ENCODE measurements at places on chromosomes 6 and 20.
A peak's percentile ranks its signal among the peaks of the same experiment; 100 is the strongest.

DNA sequence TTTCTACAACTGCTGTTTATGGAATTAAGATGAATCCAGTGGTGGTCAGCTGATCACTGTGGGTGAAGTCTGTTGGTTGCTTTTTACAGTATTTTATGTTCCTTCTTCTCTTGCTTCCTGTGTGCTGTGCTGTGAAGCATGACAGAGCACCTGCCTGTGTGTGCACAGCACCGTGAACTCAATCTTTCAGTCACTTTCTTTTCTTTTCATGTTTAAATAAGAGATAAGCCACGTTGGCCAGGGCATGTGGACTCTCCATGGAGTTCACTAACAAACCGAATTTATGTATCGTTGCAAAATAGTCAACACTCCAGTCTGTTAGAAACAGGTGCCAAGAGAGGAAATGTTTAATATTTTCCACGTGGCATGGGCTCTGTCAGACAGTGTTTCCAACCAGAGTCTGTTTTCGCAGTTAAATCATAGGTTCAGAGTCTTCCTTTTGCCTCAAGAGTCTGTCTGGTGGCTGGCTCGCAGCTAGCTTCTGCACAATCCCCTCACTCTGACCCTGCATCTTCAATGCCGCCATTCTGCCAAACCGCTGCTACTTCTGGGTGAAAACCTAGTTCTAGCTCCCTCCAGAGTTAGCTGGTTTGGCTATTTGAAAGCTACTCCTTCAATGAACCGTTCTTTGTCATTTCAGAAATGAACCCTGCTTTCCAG lies 73.2 kb downstream of the QRSL1 start:
- DNase-seq: peak; percentile 78

DNA sequence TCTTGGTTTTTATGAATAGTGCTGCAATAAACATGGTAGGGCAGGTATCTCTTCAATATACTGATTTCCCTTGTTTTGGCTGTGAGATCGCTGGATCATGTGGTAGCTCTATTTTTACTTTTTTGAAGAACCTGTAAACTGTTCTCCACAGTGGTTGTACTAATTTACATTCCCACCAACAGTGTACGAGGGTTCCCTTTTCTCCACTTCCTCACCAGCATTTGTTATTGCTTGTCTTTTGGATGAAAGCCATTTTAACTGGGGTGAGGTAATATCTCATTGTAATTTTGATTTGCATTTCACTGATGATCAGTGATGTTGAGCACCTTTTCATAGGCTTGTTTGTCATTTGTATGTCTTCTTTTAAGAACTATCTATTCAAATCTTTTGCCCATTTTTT lies 8.0 kb upstream of the ARG1 start:
- DNase-seq: no peak

GRCh38 chr6:43978473-43979346 lies 148.5 kb downstream of the MRPL14 start:
- no peak for DNase-seq

GRCh38 chr6:90368601-90369000 lies 72.0 kb upstream of the BACH2 start:
- DNase-seq: no peak

- DNase-seq: no peak
Measured at GRCh38 chr20:33840759-33841435, 29.7 kb downstream of the CHMP4B start.

DNA sequence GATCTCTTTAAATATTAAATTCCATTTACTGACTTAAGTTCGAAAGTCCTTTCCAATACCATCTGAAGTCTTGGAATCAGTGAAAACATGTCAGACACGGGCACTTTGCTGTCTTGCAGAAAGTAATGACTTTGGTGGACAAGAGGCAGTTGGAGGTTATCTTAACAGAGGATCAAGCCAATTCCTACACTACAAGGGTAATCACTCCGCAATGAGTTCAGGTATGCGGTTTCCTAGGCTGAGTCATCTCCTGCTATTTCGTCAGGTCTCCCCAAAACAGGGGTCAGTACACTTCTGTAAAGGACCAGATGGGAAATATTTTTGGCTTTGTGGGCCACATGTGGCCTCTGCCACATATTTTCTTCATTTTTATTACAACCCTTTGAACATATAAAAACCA lies 656.6 kb downstream of the KIF16B start:
- no peak for DNase-seq

DNA sequence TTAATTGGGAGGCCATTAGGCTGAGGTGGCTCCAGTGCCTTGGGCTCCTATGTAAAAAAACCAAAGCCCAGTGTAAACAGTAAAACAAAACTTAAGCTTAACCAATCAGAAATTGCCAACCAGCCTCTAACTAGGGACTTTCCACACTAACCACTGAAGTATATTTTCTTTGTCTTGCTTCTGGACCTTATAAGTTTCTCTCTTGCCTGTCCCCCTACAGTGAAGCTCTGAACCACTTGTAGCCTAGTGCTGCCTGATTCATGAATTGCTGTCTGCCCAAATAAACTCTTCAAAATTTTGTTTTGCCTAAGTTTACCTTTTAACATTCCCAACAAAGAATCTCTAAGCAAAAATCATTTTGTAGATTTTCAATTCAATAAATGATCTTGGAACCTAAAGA lies 28.2 kb downstream of the POPDC3 start:
- DNase-seq: no peak

DNA sequence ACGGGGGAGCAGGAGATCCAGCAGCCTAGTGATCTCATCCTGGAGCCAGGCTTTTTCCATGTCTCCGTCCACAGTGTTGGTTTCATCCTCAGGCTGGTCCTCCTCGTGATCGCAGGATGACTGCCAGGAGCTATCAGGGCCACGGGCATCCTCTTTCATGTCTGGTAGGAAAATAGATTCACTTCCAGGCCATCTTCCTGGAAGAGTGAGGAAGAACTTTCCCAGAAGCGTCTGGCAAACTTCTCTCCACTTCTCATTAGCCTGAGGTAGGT lies 15.3 kb upstream of the SLC9A8 start:
- DNase-seq: no peak

DNA sequence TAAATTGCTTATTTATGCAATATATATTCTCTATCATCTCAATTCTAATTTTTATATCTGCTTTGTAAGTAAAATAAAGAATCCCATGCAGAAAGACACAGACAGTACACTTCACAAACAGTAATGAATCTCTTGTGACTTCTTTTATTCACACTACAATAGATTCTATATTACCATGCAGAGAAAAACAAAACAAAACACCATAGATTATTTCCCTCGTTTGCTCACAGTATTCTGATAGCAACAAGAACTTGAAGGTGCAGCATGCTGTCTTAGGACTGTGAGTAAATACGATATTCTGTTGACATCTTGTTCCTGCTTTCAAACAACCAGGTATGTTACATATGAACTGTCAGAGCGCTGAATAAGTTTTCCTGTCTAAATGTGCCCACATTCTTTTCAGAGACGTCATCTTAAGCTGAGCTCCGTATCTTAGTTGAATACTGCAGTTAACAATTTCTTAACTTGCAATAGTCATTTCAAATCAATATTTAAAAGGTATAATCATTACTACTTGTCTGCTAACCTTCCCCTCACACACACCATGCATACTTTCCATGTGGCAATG lies 140.1 kb downstream of the BTBD9 start:
- no peak for DNase-seq

- DNase-seq: no peak
Measured at GRCh38 chr6:152318278-152318677, 318.9 kb downstream of the SYNE1 start.

- DNase-seq: no peak
Measured at GRCh38 chr6:98894810-98895209, 52.9 kb downstream of the FBXL4 start.

- no peak for DNase-seq
Measured at GRCh38 chr6:156687789-156688619, 89.2 kb upstream of the ARID1B start.

- DNase-seq: no peak
Measured at GRCh38 chr20:52805296-52805571, 166.9 kb upstream of the TSHZ2 start.

DNA sequence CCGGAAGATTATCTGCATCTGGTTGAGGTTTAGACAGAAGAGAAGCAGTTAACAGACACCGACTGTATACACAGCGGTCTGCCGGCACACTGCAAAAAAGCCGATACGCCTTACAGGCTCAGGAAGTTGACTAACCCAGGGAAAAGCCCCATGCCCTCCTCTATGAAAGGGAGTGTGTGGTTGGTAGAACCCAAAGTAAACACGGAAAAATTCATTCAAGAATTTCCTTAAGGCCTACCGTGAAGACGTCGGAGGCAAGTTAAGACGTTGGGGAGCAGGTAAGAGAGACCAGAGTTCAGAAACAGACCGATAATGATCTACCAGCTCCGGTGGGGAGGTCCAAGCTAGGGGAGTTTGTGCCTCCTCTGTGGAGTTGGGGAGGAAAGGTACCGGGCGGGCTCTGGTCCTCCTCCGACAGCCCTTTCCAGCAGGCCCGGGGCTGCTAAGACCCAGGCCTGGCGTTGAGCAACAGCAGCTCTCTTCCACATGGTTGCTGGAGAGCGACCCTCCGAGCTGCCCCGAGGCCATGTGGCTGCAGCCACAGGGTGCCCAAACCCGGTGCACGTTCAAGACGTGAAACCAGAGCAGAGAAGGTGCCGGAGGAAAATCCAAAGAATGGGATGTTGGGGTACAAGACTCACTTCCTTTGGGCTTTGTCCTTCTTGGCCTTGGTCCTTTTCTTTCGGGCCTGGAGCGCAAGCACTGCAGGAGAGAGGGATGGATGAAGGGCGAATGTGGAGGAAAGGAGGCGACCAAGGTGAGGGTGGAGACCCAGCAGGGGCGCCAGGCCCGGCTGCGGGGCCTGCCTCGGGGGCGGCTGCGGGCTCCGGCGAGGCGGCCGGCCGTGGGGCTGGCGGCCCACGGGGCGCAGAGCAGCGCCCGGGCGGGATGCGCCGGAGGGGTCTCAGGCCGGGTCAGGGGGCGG lies 809 bp downstream of the SRPK1 start:
- peak; percentile 21 for DNase-seq

DNA sequence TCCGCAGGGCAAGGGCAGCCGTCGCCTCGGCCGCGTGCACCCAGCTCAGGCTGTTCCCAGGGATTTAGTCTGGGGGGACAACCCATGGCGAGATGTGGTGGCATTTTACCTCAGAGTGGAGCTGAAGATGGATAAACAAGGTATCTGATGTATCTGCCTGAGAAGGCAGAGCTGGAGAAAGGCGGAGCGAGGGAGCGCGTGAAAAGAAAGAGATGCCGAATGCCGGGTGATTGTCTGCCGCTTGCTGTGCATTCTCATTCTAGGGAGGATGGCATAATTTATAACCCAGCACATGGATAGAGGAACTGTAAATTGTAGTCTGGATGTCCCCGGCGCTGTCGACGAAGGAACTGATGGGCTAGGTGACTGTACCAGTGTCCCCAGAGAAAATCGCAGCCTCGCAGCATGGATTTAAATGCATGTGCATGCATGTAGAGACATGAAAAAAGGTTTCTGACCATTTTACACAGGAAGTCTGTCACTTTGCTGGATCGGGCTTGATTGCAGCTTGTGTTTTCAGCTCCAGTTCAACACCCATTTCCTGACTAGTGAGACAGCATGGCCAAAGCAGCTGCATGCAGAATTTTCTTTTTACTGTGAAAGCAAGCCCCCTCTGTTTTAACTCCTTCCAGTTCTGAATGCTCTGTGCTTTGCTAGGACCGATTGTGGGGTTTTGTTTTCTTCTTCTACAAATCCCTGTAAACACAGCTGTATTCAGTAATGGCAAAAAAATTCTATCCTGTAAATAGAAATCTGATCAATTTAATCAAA lies 149.7 kb downstream of the PRL start:
- DNase-seq: no peak

DNA sequence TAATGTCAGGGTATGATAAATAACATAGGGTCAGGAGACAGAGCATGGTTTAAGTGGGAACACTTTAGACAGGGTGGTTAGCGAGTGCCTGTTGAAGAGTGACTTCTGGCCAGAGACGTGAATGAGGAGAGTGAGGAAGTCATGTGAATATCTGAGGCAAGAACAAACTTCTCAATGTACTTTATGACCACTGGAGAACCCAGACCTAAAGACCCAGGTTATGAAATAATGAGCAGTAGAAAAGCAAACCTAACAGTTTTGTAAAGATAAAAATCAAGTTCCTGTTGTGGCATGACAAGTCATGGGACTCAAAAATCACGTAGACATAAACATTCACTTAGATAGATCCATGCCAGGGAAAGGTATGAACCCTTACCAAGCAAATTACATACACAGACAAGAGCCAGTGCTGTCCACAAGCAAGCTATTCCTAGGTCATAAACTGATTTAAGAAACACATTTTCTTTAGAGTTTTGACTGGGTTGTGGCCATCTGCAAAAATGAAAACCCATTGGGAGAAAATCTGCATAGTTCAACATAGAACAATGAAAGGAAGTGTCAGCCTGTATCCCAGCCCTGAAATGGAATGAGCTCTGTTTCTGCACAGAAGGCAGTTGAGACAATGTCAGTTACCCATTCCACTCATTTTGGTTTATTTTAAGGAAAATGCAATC lies 2.2 kb upstream of the MYCT1 start:
- no peak for DNase-seq

- DNase-seq: no peak
Measured at GRCh38 chr20:21640556-21640955, 64.9 kb upstream of the PAX1 start.

DNA sequence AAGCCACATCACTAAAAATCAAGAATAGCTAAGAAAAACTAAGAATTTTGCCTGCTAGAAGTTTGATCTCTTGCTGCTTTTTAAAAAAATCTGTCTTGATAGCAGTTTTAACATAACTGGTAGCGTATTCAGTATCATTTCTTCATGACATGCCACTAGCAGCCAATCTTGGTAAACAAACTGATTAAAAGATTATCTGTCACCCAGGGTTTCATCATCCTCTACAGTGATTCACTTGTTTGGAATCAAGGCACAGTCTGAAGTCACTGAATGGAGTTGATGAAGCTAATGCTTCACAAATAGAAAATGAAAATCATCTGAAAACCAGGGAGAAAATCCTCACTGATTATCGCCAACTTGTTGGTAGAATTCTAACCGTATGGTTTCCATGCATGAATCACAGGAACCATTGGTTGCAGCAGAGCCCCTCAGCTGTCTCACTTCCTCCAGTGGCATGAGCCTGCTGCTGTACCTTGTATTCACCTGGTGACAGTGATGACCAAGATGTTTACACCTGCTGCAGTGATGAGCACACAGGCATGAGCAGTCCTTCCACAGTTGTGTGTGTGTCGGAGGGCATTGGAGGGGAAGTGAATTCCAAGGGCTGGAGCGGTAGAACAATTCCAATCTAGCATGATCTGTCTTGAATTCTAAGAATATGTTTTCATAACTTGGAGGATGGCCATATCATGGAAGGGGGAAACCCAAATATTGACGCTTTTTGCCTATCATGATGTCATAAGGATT lies 275.0 kb downstream of the KHDC1L start:
- no peak for DNase-seq

All from GF-D8 (cell line).